ENCODE measurements at places on chromosomes 5 and 9. TPM values are rescaled to one million over a fixed set of nuclear protein-coding genes. Genes with fewer than 3 reads are reported as not detected.

Gene PLEKHG4B
- total RNA-seq = 1.1 TPM

- peak overlapping the region; percentile 44 for H3K27ac ChIP-seq
- H3K4me3 ChIP-seq = no peak overlapping the region
- DNase-seq = peak; percentile 59
- H3K27me3 ChIP-seq = peaks cover 3% of the 10 kb centered on the region
- no peaks in the 10 kb centered on the region for H3K4me1 ChIP-seq
Measured at GRCh38 chr9:84839541-84839940, 170.0 kb downstream of the NTRK2 start.

DNA sequence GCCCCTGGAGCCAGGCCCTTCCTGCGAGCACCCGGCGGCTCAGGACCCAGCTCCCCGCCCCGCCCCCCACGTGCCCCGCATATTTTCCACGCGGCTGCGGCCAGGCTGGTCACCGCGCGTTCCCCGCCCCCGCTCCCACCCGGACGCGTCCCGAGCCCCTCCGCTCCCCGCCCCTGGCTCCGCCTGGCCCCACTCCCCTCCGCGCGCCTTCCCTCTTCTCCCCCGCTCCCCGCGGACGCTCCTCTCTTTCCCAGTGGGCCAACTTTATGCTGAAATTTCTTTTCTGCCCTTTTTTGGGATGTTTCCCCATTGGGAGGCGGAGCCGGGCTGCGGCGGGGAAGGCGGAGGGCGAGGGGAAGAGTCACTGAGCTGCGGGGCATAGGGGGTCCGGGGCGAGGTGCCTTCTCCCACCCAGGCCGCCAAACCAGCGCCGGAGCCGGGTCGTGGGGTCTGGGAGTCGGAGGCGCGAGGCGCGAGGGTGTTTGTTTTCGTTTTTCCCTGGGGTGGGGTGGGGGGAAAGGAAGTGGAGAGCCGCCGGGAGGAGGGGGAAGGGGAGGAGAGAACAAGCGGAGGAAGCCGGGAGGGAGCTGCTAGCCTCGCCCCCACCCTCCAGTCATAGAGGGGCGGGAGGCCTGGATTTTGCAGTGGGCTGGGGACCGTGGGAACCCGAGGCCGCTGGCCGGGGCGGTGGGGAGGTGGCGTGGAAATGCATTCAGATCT is 1.0 kb upstream of the TPM2 start:
- H3K27ac ChIP-seq = peak overlapping the region; percentile 97
- DNase-seq = peak; percentile 91
- peaks cover 37% of the 10 kb centered on the region for H3K4me1 ChIP-seq

GRCh38 chr5:175731172-175731571 is 73.3 kb downstream of the HRH2 start:
- peaks cover 6% of the 10 kb centered on the region for H3K4me1 ChIP-seq
- H3K27ac ChIP-seq = no peak overlapping the region
- DNase-seq = no peak
- no peak overlapping the region for H3K4me3 ChIP-seq

Gene F2RL2
- 1.3 TPM for total RNA-seq

Gene FAM120A
- total RNA-seq = 47.8 TPM

DNA sequence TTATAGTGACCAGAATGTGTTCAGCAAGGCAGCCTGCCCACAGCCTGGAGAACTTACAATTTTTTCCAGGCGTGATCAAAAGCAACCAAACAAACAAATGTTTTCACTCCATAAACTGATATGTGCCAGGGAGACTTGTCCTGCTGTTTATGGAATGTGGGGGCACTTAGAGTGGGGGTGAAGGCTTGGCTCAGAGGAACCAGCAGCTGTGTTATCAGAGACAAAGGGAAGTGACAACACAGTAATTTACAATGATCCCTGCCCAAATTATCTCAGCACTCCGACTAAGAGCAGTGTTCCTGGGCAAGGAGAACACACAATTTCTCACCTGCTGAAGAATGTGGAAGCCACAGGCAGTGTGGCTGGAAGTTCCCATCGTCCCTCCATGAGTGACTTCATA is 429.1 kb upstream of the IRX4 start:
- no peak for DNase-seq
- H3K27me3 ChIP-seq = no peaks in the 10 kb centered on the region
- H3K4me3 ChIP-seq = no peak overlapping the region
- H3K4me1 ChIP-seq = no peaks in the 10 kb centered on the region
- no peak overlapping the region for H3K27ac ChIP-seq
- H3K36me3 ChIP-seq = no peaks in the 10 kb centered on the region

Gene ZNF618
- 6.4 TPM for total RNA-seq

Measured in muscle of leg (tissue), 16 donors.